ENCODE measurements at places on chromosomes 11 and 22.

GRCh38 chr11:72012091-72012630 lies 13.5 kb downstream of the IL18BP start:
- DNase-seq = no peak

DNA sequence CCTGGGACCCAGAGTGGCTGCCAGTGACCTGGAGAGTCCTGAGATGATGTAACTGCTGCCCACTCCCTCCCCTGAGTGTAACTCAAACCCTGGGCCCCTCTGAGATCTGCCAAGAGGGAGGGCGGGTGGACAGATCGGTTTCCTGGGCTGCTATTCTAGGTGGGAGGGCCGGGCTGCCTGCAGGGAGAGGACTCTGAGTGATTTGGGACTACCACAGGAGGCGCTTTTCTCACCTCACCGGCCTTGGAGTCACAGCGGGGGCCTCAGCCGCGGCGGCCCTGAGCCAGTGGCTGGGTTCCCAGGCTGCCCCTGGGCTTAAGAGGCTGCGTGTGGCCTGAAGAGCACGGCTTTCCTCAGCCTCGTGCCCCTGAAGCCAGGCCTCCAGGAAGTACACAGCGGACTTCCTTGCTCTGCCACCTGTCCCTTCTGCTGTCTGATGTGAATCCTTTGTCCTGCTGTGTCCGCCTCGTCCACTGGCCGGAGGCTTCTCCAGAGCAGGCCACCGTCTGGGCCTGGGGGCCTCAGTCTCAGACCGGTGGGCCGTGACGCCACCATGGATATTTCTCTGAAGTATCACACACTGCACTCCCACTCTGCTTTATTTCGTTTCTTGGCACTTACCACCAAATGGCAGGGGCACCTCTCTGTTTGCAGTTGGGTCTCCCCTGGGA lies 11.5 kb downstream of the RELT start:
- no peak for DNase-seq

DNA sequence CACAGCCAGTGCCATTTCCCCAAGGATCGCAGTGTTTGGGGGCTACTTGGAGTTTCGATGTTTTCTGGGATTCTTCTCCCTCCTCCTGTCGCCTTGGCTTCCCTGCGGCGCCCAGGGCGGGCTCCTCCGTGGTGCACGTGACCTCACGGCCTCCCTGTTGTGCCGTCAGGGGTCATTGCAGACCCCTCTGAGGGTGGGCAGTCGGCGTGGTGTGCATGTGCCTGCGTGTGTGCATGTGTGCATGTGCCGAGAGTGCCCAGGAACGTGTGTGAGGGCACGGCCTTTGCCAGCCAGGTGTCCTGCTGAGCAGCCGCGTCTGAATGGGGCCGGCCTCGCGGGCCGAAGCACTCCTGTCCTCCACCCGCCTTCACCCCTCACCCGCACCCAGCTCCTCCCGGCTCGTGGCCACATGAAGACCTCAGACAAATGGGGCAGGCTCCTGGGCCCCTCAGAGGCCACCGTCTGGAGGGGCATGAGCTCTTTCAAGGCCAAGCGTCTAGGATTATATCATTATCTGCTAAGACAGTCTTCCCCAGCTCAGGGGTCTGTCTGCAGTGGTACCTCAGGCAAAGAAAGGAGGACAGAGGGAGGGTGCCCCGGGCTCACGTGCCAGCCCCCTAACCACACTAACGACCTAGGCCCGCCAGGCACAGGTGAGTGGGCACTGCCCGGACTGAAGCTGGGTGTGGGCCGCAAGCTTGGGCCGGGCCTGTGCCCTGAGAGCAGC lies 9.4 kb upstream of the MRPL23 start:
- no peak for DNase-seq

DNA sequence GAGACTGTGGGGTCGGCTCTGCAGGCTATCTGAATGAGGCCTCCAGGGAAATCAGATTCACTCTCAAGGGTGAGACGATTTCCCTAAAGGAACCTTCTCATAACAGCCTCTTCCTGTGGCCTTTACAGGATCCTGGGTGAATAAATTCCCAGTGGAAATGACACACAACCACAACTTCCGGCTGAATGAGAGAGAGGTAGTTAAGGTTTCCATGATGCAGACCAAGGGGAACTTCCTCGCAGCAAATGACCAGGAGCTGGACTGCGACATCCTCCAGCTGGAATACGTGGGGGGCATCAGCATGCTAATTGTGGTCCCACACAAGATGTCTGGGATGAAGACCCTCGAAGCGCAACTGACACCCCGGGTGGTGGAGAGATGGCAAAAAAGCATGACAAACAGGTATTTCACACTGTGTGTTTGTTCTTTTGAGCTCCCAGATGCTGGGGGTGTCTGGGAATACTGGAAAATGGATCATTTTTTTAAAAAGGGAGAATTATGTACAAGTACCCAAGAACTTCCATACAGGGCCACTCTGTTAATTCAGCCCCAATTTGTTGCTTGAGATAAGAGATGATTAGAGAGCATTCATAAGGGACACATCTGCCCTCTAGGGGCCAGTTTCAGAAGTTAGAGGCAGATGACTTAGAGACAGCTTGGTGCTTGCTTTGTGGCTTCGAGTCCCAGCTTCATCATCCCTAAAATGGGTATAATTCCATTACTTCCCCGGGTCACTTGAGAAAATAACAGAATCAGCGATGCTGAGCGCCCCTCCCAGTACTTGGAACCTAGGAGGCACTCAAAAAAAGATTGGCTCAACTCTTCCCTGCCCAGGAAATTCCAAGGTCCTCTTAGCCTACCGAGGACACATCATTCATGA lies 10.2 kb downstream of the SERPIND1 start:
- peak; percentile 91 for DNase-seq

GRCh38 chr11:1747753-1748635 lies 2.4 kb downstream of the IFITM10 start:
- no peak for DNase-seq

DNA sequence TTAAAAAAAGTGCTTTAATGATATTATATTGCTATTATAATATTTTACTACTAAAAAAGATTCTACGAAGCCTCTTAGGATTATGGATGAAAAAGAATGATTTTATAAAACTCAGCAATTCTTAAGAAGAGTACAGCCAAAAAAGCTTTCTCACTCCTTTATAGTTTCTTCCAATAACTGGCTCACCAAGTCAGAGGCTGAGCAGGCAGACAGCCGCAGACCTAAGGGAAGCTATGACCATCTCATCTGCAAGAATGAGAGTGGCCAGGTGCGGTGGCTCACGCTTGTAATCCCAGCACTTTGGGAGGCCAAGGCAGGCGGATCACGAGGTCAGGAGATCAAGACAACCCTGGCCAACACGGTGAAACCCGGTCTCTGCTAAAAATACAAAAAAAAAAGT lies 12.7 kb upstream of the EMID1 start:
- DNase-seq = no peak

DNA sequence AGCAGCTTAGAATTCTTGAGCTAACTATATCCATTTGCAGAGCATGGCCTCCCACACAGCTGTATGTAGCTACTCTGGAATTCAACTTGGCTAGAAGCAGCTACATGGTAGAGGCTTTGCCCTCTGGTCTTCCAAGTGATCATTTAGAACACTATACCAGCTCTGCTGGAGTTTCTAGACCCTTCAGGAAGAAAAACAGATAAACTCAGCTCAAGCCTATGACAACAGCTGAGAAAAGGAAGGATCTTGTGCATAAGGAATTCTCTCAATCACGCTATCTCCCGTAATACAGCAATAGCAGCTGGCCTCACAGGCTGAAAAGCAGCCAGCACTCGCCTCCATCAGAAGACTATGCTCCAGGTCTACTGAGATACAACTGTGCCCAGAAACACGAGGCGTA lies 50.6 kb upstream of the APOA1 start:
- DNase-seq = no peak

DNA sequence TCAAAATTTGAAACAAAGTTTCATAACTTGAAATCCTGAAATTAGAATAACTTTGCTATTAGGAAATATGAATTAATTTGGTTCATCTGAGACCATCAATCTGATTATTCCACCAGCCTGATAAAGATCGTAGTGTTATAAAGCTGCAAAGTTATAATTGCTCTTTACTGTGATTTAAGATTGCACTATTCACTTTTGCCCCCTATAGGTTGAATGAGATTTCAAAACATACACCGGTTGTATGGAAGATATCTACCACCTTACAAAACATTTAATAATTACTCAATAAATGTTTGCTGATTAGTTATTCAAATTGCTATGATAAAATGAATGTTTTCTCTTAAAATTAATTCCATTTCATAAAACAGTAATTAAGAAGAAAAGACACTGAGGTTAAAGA lies 26.1 kb downstream of the APIP start:
- DNase-seq = peak; percentile 14

DNA sequence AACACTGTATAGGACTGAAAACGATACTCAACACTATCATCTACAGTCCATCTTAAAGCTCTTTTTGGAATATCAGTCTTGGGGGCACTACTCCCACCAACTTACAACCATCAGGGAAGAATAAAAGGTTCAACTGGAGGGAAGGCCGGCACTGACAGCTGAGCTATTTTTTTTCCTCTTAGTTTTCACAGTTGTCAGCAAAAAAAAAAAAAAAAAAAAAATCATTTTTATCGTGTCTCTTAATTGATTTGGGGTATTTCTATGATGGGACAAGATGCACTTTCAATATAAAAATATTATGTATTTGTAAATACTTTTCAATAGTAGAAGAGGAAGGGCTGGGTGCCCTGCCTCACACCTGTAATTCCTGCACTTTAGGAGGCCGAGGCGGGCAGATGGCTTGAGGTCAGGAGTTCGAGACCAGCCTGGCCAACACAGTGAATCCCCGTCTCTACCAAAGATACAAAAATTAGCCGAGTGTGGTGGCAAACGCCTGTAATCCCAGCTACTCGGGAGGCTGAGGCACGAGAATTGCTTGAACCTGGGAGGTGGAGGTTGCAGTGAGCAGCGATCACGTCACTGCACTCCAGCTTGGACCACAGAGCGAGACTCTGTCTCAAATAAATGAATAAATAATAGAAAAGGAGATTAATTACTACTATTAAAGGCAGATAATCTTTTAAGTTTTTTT lies 1.5 kb downstream of the KIF18A start:
- no peak for DNase-seq

GRCh38 chr11:68467201-68467834 lies 6.8 kb downstream of the PPP6R3 start:
- no peak for DNase-seq

GRCh38 chr11:12715941-12716340 lies 41.7 kb downstream of the TEAD1 start:
- DNase-seq = no peak

DNA sequence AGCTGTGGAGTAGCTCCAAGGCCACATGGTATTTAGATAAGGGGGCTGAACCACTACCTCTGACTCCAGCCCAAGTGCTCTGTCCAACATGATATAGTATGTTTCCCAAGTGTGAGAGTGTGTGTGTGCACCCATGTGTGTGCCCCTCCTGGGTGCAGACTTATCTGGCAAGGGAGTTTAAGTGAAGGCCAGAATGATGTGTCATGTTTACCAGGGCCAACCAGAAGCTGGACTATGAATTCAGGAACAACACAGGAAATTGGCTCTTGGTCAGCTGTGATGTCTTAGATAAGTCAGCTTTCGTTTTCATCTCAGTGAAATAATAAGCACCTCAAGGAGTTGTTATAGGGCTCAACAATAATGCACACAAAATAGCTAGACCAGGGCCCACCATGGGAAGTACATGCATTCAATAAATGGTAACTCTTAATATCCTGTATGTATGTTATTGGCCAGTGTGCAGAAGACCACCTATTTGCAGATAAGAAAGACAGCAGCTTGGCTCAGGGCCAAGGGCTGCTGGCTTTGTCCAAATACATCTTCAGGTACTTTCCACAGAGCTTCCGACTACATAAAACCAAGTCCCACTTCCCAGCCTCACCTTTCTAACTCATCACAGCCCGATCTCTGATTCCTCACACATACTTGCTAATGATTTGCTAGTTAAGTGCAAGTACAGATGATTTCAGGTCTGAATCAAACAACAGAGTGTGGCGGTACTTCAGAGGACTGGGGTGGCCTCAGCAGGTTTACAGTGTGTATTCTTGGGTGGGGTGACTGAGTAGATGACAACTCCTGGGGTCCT lies 120.9 kb downstream of the ME3 start:
- peak; percentile 28 for DNase-seq

DNA sequence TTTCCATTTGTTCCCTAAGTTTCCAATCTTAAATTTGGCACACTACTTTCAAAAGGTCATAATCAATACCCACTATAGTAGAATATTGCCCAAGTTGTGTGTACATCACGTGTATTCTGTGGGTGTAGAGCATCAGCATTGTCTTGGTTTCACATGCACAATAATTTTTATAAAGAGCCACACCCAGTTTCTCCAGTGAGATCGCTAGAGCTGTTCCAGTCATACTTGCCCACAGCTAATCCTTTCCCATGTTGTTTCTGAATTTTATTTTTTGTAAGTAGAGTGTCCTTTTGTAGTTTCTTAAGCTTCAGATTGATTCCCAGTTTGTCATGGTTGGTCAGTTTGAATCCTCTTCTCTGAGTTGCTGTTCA lies 13.7 kb downstream of the FAM118B start:
- DNase-seq = no peak

GRCh38 chr22:33867118-33867866 lies 53.0 kb downstream of the LARGE1 start:
- no peak for DNase-seq

DNA sequence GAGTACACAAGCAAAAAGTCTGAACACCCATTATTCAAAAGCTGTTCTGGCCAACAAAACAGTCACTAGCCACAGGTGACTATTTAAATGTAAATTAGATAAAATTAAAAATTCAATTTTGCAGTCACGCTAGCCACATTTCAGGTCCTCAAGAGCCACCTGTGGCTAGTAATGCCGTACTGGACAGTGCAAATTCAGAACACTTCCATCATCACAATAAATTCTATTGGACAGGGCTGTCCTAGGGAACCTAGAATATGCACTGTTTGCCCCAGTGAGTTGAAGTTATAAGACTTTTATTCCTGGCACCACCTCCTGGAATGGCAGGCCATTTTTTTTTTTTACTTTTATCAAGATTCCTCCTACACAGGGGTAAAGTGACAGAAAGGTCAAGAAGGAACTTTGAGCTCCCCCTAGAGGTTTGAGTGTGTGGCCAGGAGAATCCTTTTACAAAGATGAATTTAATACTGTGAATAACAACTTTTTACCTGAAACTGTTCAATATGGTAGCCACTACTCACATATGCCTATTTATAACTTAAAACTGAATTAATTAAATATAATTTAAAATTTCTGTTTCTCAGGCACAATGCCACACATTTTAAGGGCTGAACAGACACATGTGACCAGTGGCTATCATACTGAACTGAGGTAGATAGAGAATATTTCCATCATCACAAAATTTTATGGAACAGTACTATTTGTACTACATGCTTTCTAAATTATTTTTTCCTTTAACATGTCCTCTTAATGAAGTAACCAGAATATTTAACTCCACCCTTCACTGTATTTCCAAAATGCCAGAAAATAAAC lies 6.5 kb downstream of the MSANTD2 start:
- DNase-seq = peak; percentile 91

GRCh38 chr22:44805711-44806110 lies 53.3 kb downstream of the ARHGAP8 start:
- no peak for DNase-seq

- DNase-seq = no peak
Measured at GRCh38 chr11:9776203-9776602, 112.3 kb downstream of the SWAP70 start.

DNA sequence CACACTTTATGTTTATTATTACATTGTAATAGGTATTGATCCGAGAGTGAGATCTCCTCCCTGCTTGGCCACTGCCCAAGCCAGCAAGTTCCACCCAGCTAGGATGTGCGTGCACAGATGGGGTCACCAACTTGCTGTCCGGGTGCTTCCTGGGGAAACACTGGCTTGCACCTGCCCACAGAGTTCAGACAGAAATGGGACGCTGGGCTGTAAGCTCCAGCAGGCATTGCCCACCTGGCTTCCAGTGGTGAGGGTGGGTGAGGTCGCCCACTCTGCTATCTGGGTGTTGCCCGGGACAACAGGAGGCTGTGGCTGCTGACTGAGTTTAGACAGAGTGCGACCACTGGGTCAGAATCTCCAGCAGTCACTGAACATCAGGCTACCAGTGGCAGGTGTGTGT lies 289.8 kb upstream of the ANO3 start:
- no peak for DNase-seq
